ENCODE measurements at places on chromosomes 1 and 21.

GRCh38 chr1:243756529-243756928, 93.5 kb downstream of the AKT3 start:
- no peak for DNase-seq

DNA sequence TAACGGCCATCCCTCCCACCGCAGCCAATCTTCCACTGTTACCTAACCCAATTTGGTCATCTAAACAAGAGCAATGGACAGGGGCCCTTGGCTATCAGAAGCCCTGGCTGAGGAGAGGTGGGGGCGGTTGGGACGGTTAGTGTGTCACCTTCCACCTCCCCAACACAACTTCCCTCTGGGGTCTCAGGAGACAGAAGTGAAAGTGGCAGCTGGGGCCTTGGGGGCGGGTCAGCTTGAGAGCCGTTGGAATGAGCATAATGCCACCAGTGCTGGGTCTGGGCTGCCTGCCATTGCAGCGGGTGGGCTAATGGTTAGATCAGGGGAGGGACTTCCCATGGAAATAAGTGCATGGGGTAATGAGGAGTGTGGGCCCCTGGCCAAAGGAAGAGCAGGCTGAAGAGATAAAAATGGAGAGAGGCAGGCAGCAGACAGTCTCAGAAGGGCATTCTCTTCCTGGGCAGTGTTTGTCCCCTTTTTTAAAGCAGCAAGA, 7.9 kb downstream of the MEF2D start:
- no peak for DNase-seq

GRCh38 chr1:108712606-108713150, at the start of gene FNDC7:
FNDC7 (plus strand) TSS chr1:108712908; CDS start chr1:108712934, 26 bp downstream.
- no peak for DNase-seq

GRCh38 chr1:31583995-31584868, 7.9 kb downstream of the TINAGL1 start:
- DNase-seq = peak; percentile 90

GRCh38 chr1:93463960-93464359, 16.0 kb downstream of the FNBP1L start:
- no peak for DNase-seq

GRCh38 chr1:201069636-201070035, 42.6 kb downstream of the CACNA1S start:
- DNase-seq = no peak

GRCh38 chr1:179034720-179035119, 9.0 kb downstream of the FAM20B start:
- no peak for DNase-seq

GRCh38 chr1:238589843-238590435, 699.2 kb upstream of the ZP4 start:
- no peak for DNase-seq
